ENCODE measurements at places on chromosomes 1 and 21.

DNA sequence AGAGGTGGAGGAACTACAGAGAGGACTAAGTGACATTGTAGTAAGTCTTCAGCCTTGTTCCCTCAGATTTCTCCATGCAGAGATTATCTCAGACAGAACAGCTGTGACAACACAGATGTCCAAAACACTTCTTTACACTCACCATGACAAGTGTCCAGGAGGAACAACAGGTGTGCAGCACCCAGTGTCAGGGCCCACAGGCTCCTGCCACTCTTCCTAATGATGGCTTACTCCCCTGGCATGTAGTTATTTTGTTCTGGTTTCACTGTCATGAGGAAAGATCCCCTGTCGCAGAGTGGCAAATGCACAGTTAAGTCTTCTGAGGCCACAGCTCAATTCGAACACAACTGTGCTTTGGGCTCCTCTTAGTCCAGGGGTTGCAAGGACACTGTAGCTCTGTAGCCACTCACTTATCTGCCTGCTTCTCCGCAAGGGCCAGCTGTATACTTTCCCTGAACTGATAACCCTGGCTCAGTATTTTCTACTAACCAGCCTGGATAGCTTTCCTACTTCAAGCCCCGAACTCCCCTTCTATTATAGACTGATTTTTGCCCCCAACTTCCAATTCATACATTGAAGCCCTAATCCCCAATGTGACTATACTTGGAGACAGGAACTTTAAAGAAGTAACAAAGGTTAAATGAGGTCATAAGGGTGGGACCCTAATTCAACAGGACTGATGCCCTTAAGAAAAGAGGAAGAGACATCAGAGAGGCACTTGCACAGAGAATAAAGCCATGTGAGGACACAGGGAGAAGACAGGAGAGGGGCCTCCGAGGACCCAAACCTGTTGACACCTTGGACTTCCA is 11.1 kb downstream of the PDZK1 start:
- no peak for DNase-seq

GRCh38 chr1:216119600-216119999 is 303.6 kb downstream of the USH2A start:
- DNase-seq: no peak

GRCh38 chr1:189609167-189609566 is 868.5 kb downstream of the BRINP3 start:
- no peak for DNase-seq

- no peak for DNase-seq
Measured at GRCh38 chr1:43304314-43304681, 3.5 kb downstream of the TIE1 start.

DNA sequence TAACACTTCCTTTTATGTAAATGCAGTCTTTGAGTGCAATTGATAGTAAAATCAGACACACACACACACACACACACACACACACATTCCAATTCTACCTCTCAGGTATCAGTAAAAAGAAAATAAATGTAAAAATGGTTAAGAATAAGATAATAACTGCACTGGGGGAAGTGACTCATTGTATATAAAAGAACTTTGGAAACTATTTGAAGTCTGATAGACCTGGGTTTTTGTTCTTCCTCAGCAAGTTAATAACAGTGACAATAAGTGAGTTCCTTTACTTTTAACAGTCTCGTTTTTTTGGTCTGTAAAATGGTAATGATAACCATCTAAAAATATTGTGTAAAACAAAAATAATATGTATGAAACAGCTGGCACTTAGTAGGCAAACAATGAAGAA is 1815.0 kb downstream of the MRPL39 start:
- DNase-seq: no peak

GRCh38 chr1:226602186-226603021 is 53.8 kb downstream of the STUM start:
- DNase-seq: no peak

DNA sequence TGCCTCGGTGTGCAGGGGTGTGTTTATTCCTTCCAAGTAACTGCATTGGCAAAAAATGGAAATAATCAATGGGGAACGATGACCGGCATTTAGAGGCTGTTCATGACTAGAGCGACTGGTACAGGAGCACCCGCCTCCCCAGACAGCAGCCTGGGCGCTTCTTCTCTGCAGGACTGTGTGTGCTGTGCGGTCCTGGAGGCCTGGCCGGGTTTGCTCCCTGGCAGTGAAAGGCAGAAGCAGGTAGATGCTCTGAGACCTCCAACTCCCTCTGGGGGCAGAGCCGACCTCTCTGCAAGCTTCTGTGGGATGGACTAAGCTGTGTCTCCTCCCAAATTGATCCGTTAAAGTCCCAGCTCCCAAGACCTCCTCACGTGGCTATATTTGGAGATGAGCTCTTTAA is 59.2 kb upstream of the ACTRT2 start:
- DNase-seq: no peak

GRCh38 chr1:108502624-108503023 is 52.5 kb downstream of the NBPF6 start:
- no peak for DNase-seq

All from activated T-cell treated with anti-CD3 and anti-CD28 coated beads for 48 hours (primary cell).